ENCODE measurements at places on chromosomes 2 and 18.

DNA sequence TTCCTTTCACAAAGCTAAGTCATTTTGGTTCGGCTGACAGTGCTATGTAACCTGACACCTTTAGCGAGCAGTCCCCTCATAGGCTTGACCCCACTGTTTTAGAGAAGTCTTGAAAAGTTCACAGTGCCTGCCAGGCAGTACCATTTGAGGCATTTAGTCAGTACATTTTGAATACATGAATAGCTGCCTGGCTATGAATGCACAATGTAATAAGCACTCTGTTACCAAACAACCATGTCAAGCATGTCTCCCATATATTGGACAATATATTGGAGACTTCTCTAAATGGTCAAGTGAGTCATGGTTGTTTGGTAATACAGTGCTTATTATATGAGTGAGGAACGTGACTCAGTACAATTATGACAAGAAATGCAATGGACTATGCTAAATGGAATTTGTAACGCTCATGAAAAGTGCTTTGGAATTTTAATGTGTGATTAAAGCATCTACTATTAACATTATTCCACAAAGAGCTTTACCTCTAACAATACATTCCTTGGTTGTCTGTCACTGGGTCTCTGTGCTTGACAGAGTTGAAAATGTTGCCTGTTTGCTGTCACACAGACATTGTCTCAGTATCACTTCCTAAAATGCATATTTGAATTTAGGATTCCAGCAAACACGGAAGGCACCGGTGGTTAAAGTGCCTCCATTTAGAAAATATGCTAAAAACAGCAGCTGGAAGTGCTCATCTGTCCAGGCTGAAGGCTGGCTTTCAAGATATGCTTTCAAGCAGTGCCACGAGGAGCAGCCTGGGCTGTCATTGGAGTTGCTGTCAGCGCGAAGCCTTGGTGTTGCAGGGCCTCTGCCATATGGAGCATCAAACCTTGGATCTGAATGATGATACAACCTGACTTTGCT lies 458.6 kb downstream of the FBXO15 start:
- no peaks in the 10 kb centered on the region for H3K36me3 ChIP-seq
- no peaks in the 10 kb centered on the region for H3K4me1 ChIP-seq
- no peak for DNase-seq
- H3K4me3 ChIP-seq = no peak overlapping the region
- H3K27ac ChIP-seq = no peak overlapping the region

- no peak overlapping the region for H3K4me3 ChIP-seq
- H3K27me3 ChIP-seq = no peaks in the 10 kb centered on the region
- H3K4me1 ChIP-seq = no peaks in the 10 kb centered on the region
- H3K36me3 ChIP-seq = no peaks in the 10 kb centered on the region
Measured at GRCh38 chr18:63869851-63870250, 17.7 kb upstream of the SERPINB2 start.

- H3K27ac ChIP-seq = no peak overlapping the region
- H3K27me3 ChIP-seq = no peaks in the 10 kb centered on the region
- no peaks in the 10 kb centered on the region for H3K4me1 ChIP-seq
Measured at GRCh38 chr2:72271276-72271614, 123.6 kb upstream of the CYP26B1 start.

- H3K27me3 ChIP-seq = no peaks in the 10 kb centered on the region
- H3K36me3 ChIP-seq = no peaks in the 10 kb centered on the region
- no peak for DNase-seq
- H3K4me1 ChIP-seq = peaks cover 16% of the 10 kb centered on the region
- peak overlapping the region; percentile 40 for H3K4me3 ChIP-seq
Measured at GRCh38 chr18:7618891-7619442, 51.9 kb downstream of the PTPRM start.

DNA sequence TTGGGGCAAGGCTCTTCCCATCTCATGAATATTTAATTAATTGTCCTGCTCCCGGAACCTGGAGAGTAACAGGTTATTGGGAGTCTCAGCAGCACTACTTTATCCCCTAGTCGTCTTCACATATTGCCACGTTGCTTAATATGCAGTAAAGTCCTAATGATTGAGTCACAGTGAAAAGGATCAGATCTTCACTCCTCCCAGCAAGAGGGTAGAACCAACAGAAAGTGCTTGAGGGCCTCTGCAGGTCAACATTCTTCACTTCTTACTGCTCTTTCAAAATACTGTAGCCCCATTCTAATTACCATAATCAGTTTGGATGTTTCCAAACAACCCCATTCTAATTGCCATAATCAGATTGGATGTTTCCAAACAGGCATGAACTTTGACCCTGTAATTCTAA lies 801.0 kb downstream of the LRRTM4 start:
- H3K27me3 ChIP-seq = no peaks in the 10 kb centered on the region
- no peak for DNase-seq
- no peaks in the 10 kb centered on the region for H3K36me3 ChIP-seq
- no peak overlapping the region for H3K4me3 ChIP-seq
- no peaks in the 10 kb centered on the region for H3K4me1 ChIP-seq

- H3K4me1 ChIP-seq = no peaks in the 10 kb centered on the region
- DNase-seq = no peak
- no peaks in the 10 kb centered on the region for H3K36me3 ChIP-seq
- no peaks in the 10 kb centered on the region for H3K27me3 ChIP-seq
- no peak overlapping the region for H3K27ac ChIP-seq
- H3K4me3 ChIP-seq = no peak overlapping the region
Measured at GRCh38 chr18:31557446-31557845, 34.2 kb upstream of the TTR start.

GRCh38 chr2:129297430-129297829 lies 682.0 kb upstream of the RAB6C start:
- peak overlapping the region; percentile 68 for H3K27ac ChIP-seq
- H3K4me1 ChIP-seq = peaks cover 21% of the 10 kb centered on the region
- DNase-seq = no peak
- no peak overlapping the region for H3K4me3 ChIP-seq
- no peaks in the 10 kb centered on the region for H3K27me3 ChIP-seq

GRCh38 chr2:37284381-37284780 lies 40.3 kb downstream of the PRKD3 start:
- H3K27me3 ChIP-seq = no peaks in the 10 kb centered on the region
- DNase-seq = no peak
- H3K4me1 ChIP-seq = peaks cover 3% of the 10 kb centered on the region
- no peak overlapping the region for H3K27ac ChIP-seq
- peaks cover 40% of the 10 kb centered on the region for H3K36me3 ChIP-seq
- no peak overlapping the region for H3K4me3 ChIP-seq

DNA sequence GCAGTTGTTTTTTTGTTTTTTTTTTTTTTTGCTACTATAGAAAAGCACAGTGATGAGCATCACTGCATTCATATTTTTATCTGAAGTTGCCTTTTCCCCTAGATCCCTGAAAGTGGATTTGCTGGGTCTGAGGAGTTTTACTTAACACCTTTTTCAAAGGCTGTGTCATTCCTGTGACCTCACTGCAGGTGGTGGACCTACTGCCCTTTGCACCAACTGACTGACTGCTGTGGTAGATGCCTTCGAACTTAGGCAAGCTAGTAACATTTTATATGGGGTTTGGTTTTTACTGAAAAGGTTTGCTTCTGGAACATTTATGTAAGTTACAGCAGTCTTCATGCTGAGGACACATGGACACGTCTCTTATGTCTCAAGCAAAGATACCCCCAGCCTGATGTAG lies 36.2 kb downstream of the SPTBN1 start:
- H3K27ac ChIP-seq = no peak overlapping the region
- no peak overlapping the region for H3K4me3 ChIP-seq
- H3K4me1 ChIP-seq = no peaks in the 10 kb centered on the region
- DNase-seq = no peak

GRCh38 chr18:32759611-32760167 lies 13.1 kb downstream of the KLHL14 start:
- H3K36me3 ChIP-seq = no peaks in the 10 kb centered on the region
- no peaks in the 10 kb centered on the region for H3K4me1 ChIP-seq
- no peak overlapping the region for H3K27ac ChIP-seq

DNA sequence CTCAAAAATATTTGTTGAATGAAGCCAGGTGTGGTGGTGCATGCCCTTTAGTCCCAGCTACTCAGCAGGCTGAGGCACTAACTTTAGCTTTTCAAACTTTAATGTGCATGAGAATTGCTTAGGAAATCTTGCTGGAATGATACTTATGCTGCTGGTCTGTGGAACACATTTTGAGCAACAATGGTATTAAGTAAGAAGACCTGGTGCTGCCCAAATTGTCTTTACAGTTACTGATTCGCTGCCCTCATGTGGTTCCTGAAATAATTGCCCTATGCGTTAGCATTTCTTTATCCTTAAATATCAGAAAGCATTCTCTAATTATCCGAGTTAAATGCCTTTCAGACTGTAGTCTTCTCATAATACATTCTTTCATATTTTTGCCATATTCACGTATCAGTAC lies 76.0 kb upstream of the SESTD1 start:
- H3K4me1 ChIP-seq = peaks cover 4% of the 10 kb centered on the region
- H3K27me3 ChIP-seq = no peaks in the 10 kb centered on the region
- no peak overlapping the region for H3K4me3 ChIP-seq
- no peak for DNase-seq

- H3K4me1 ChIP-seq = no peaks in the 10 kb centered on the region
- H3K27me3 ChIP-seq = no peaks in the 10 kb centered on the region
- no peak overlapping the region for H3K4me3 ChIP-seq
Measured at GRCh38 chr18:54296062-54296461, 26.7 kb downstream of the POLI start.

DNA sequence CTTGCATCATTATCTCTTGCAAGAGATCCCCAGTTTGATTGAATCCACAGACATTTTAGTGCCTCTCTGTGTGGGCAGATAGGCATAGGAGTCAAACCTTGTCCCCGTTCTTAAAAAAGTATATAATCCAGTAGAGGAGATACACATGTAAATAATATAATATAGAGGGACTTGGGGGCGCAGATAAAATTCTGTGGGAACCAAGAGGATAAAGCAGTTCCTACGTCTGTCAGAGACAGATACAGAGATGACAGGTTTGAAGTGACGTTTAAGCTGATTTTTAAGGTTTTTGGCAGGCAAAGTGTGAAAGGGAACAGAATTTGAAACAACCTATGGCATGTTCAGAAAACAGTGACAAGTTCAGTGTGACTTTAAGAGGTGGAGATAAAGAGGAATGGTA lies 63.1 kb downstream of the CAB39 start:
- no peaks in the 10 kb centered on the region for H3K27me3 ChIP-seq
- H3K27ac ChIP-seq = no peak overlapping the region
- no peaks in the 10 kb centered on the region for H3K4me1 ChIP-seq

DNA sequence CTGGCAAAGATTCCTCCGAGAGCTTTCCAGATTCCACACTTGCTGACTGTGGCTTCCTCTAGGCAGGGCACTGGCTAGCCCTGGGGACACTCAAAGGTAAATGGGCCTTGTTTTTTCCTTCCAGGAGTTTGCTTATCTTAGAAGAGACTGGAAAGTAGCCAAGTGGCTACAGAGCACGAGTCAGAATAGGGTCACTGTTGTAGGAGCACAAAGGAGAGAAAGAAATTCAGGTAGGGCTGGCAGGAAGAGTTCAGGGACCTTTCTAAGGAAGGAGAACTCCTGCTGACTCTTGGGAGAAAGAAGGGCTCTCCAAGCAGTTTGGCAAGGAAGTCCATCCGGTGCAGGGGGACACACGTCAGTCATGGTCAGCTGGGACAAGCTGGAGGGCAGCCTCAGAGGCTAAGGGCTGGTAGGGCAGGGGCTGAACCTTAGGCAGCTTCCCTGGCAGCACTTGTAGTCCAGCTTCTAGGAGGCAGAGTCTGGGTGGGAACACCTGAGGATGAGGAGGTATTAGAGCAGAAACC lies 39.5 kb downstream of the NIFK start:
- no peaks in the 10 kb centered on the region for H3K36me3 ChIP-seq
- no peaks in the 10 kb centered on the region for H3K27me3 ChIP-seq
- no peak overlapping the region for H3K27ac ChIP-seq
- peaks cover 20% of the 10 kb centered on the region for H3K4me1 ChIP-seq
- H3K4me3 ChIP-seq = no peak overlapping the region

DNA sequence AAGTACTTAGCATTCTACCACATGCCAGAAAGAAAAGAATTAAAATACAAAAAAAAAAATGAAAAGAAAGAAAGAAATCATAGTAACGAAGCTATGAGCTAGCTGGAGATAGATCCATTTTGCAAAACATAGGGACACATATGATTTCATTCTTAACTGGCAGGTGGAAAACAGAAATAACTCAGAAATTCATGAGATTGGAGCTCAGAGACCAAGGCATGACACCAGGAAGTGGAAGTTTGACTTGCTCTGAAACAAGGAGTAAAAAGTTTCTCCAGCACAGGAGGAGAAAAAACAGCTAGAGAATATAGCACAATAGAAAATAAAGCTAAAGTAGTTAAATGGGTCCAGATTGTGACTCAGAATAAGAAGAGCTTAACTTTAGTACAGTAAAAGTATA lies 278.1 kb downstream of the ZEB2 start:
- DNase-seq = no peak
- H3K4me1 ChIP-seq = peaks cover 4% of the 10 kb centered on the region
- H3K27me3 ChIP-seq = no peaks in the 10 kb centered on the region
- no peaks in the 10 kb centered on the region for H3K36me3 ChIP-seq
- no peak overlapping the region for H3K4me3 ChIP-seq
- no peak overlapping the region for H3K27ac ChIP-seq

DNA sequence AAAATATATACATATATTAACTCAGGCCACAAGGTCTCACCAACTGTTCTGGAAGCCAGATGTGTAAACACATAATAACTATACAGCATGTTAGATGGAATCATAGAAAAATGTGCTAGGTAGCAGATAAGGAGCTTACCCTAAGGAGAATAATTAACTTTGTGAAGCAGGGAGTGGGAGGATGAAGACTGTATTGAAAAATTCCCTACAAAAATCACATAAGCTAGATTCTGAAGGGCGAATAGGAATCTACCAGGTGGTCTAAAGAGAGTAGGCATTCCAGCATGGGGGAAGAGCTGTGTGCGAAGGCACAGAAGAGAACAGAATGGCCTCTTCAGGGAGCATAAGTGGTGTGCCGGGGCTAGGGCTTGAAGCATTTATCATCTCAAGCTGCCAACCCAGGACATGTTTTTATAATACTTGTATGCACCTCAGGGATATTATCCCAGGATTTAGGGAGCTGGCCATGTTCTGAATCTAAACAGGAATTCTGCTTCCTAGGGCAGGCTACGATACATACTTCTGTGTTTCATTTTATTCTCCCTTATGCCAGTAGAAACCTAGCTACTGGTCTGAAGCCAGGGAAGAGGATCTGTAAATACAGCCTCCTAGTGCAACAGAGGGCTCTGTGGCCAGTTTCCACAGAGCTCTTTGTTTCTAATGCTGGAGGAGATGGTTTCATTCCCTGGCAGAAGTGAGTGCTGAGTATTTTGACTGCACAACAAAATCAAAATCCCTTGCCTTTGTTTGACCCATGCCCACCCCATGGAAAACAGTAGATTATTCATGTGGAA lies 56.7 kb downstream of the NEMP2 start:
- no peaks in the 10 kb centered on the region for H3K36me3 ChIP-seq
- DNase-seq = no peak
- no peak overlapping the region for H3K4me3 ChIP-seq

GRCh38 chr2:8442833-8443486 lies 238.9 kb upstream of the ID2 start:
- no peak overlapping the region for H3K27ac ChIP-seq
- H3K4me1 ChIP-seq = no peaks in the 10 kb centered on the region
- H3K27me3 ChIP-seq = no peaks in the 10 kb centered on the region

DNA sequence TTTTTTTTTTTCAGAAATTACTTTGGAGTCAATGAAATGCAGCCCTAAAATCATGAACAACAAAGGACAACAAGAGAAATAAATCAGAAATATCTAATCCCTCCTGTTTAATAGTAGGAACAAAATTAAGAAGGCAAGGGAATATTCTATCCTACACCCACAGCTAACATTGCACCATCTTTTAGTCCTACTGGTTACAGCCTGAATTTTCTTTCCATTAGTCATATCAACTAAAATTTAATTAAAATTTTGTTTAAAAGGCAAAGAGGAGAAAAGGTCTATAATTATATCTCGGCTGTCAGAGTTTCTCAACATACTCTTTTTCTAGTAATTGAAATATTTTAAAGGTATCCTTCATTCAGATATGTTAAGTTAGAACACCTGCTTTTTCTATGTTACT lies 61.9 kb downstream of the DTNA start:
- no peaks in the 10 kb centered on the region for H3K36me3 ChIP-seq
- H3K27me3 ChIP-seq = no peaks in the 10 kb centered on the region
- DNase-seq = no peak
- H3K4me1 ChIP-seq = no peaks in the 10 kb centered on the region

Data from ascending aorta (tissue), 2 donors.